ENCODE measurements at places on chromosomes 12 and 14. TPM values are rescaled to one million over a fixed set of nuclear protein-coding genes. Genes with fewer than 3 reads are reported as not detected.

GRCh38 chr12:76927170-76927784, 48.5 kb upstream of the CSRP2 start:
- DNase-seq, result peak; percentile 43

- DNase-seq, result peak; percentile 34
These were observed 170.7 kb downstream of the ESRRB start for GRCh38 chr14:76546426-76547221.

- DNase-seq, result no peak
These were observed 285.5 kb downstream of the KCNH5 start for GRCh38 chr14:62759796-62760195.

DNA sequence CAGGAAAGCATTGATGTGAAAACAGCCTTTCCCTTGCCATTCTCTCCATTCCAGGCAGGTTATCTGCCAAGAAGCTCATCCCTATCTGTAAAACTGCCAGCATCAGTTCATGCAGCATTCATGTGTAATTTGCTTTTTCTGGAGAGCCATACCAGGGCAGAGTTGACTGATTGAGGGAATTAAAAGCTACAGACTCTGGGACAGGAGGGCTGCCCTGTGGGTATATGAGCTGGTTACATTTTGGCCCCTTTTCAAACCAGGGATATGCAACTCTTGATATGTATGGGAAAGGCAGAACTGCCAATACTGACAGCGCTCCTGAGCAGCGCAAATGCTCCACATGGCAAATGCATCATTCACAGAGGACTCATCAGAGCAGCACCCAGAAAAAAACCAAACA, 53.7 kb downstream of the SYT1 start:
- no peak for DNase-seq

- DNase-seq, result peak; percentile 49
These were observed 11.5 kb downstream of the SLC38A2 start for GRCh38 chr12:46360908-46361666.

- no peak for DNase-seq
These were observed 133.6 kb upstream of the NCOR2 start for GRCh38 chr12:124700810-124701592.

- no peak for DNase-seq
These were observed 559.9 kb downstream of the TRHDE start for GRCh38 chr12:72832024-72832423.

Gene PTGER2
- total RNA-seq, result not detected

Gene RPGRIP1
- total RNA-seq, result 0.39 TPM

Gene AMN
- 6.4 TPM for total RNA-seq

Gene BLTP3B
- 23.2 TPM for total RNA-seq

Gene RNU4-1
- 1,670 TPM for total RNA-seq

Gene GPR162
- total RNA-seq, result not detected

Gene PHC1
- 42.2 TPM for total RNA-seq

Gene RFX4
- not detected for total RNA-seq

All from OCI-LY7 (cell line).